Activated CD4-positive, alpha-beta memory T cell treated with anti-CD3 and anti-CD28 coated beads for 36 hours (primary cell): ENCODE measurements at places on chromosomes 2 and 18. TPM values are rescaled to one million over a fixed set of nuclear protein-coding genes. Genes with fewer than 3 reads are reported as not detected.

The GALNT14 gene
- 0.43 TPM for total RNA-seq

The SPP2 gene
- not detected for total RNA-seq

The CFAP221 gene
- total RNA-seq = not detected

The NR4A2 gene
- 9.3 TPM for total RNA-seq

The RAB27B gene
- 0.22 TPM for total RNA-seq

The RGPD4 gene
- 0.05 TPM for total RNA-seq
